Panc1 (cell line): ENCODE measurements at places on chromosomes 7 and 10. TPM values are rescaled to one million over a fixed set of nuclear protein-coding genes. Genes with fewer than 3 reads are reported as not detected.

The MAGI2 gene
- 5.4 TPM for total RNA-seq

The VENTX gene
- total RNA-seq, result not detected

The AASS gene
- 0.31 TPM for total RNA-seq

DNA sequence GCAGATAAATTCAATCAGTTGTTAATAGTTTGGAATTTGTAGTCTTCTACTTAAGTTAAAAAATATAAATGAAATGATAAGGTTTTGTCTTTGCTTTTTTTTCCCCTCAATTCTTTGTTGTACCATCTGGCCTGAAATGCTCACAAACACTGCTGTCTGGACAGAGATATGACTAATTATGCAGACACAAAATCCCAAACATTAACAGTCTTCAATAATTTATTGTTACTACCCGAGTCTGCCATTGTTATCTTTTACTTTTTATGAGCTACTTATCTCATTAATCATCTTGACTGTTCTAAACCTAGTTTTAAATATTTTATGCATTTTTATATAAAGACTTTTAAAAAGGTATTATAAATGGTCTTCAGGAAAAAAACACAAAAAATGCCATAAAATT lies 64.7 kb upstream of the THSD7A start:
- no peak for DNase-seq
- no peak overlapping the region for H3K4me3 ChIP-seq
- H3K27ac ChIP-seq, result no peak overlapping the region
- H3K36me3 ChIP-seq, result no peaks in the 10 kb centered on the region
- no peaks in the 10 kb centered on the region; the same call in 1 of the 2 replicates for H3K4me1 ChIP-seq

DNA sequence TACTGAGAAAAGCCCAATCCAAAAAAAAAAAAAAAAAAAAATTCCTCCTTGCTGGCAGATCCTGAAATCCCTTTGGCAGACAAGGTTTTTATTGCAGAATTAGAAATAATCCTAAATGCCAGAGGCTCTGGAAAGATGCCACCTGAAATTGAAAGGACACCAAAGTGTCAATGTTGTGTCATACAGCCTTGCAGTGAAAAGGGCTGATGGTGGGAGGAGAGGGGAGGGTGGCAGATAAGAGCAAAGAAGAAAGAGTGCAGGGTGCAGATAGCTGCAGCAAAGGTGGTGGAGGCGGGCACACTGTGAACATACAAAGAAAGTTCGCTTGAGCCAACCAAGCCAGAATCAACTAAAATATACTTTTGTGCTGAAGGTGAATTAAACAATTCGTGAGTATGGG lies 8.2 kb upstream of the OPTN start:
- no peak for DNase-seq
- H3K4me3 ChIP-seq, result no peak overlapping the region
- no peak overlapping the region for H3K27ac ChIP-seq
- H3K27me3 ChIP-seq, result no peaks in the 10 kb centered on the region
- H3K4me1 ChIP-seq, result no peaks in the 10 kb centered on the region
